ENCODE measurements at places on chromosomes 4 and X. TPM values are rescaled to one million over a fixed set of nuclear protein-coding genes. Genes with fewer than 3 reads are reported as not detected.

UGT2B11 gene
- polyA plus RNA-seq = 1.1 TPM

GATA1 gene
- not detected for polyA plus RNA-seq

PLAC8 gene
- 106 TPM for polyA plus RNA-seq

KIT gene
- polyA plus RNA-seq = 3.9 TPM

ASB5 gene
- polyA plus RNA-seq = 2.0 TPM

IL2 gene
- 0.62 TPM for polyA plus RNA-seq

GPAT3 gene
- 12.9 TPM for polyA plus RNA-seq

COL4A5 gene
- 16.6 TPM for polyA plus RNA-seq

GPR82 gene
- 1.3 TPM for polyA plus RNA-seq

CSAG3 gene
- polyA plus RNA-seq = 0.12 TPM

DOCK11 gene
- polyA plus RNA-seq = 4.8 TPM

CLNK gene
- not detected for polyA plus RNA-seq

EIF1AX gene
- 87.9 TPM for polyA plus RNA-seq

ARHGEF38 gene
- 2.2 TPM for polyA plus RNA-seq

ACSL4 gene
- polyA plus RNA-seq = 19.2 TPM

GRCh38 chr4:55251896-55252295 is 94.1 kb upstream of the SRD5A3 start:
- DNase-seq = no peak

DNA sequence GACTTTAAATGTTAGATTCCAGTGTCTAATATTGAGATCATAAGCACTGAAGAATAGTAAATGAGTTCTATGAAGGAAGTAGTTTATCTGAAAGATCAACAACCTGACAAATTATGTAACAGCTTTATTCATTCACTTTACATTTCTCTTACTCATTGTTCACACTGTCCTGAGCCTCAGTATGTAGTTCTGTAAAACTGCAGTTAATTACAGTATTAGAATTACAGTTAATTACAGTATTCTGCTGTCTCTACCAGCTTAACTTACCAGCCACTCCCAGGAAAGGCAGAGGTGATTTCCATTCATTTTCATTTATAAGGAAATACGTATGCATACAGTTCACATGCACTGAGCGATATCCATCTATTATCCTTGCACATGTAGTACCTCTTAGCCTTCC is 32.7 kb downstream of the NFKB1 start:
- DNase-seq = no peak

DNA sequence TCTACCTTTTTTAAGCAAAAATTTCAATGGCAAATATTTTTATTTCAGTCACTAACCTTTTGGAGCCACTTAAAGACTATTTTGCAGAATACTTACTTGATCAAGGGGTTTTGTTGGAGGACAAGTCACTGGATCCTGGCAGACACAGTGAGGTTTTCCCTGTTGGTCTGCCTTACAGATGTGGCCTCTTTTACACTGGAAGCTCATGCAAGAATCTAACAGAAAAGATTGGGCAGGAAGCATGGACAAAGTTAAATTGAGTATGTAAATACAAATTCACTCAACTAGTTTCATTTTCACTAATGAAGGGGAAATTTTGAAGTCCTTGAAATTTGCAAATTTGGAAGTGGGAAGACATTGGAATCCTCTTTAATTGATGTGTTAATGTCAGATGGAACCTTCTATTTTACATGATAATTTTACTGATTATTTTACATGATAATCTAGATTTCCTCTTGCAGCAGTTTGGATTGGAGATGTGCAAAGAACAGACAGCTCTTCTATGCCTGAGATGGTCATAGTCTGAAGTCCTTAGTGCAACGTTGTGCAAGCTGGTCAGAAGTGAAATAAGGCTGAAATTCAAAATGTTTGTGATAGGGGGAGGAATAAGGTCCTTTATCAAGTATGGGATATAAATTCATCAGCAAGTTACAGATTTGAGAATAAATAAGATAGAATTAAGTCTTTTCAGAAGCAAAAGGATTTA is 38.4 kb downstream of the SPARCL1 start:
- DNase-seq = peak; percentile 37

GRCh38 chr4:154009191-154009590 is 220.3 kb upstream of the SFRP2 start:
- DNase-seq = no peak

DNA sequence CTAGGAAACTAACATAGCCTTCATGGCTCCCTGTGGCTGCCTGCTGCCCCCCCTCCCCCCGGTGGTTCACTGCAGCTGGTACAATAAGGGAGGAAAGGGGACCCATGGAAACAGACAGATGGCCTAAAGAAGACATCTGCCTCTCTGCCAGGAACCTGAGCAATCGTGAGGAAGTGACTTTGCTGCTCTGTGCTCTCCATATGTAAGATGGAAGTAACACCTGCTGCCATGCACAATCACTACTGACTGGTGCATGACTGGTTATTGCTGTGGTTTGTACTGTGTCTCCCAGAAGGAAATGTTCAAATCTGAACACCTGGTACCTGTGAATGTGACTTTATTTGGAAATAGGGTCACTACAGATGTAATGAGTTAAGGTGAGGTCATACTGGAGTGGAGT is 43.6 kb downstream of the CD99L2 start:
- DNase-seq = no peak

DNA sequence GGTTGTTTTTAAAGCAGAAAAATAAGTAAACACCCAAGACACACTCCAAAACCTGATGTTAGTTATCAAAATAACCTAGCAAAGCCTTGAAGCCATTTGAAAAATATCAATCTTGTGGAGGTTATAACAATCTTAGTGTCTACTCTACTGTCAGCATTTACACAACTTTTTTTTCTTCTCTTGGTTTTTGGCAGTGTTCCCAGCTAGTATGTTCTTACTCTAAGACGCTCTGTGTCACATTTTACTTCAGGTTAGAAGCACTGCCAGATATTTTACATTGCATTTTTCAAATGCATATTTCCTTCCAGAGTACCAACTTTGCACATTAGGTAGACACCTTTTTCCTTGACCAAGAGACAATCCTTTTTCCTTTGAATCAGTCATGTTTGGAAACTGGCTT is 114.0 kb upstream of the INPP4B start:
- DNase-seq = no peak

- peak; percentile 26 for DNase-seq
These were observed 64.2 kb upstream of the SPP1 start for GRCh38 chr4:87911252-87911774.

DNA sequence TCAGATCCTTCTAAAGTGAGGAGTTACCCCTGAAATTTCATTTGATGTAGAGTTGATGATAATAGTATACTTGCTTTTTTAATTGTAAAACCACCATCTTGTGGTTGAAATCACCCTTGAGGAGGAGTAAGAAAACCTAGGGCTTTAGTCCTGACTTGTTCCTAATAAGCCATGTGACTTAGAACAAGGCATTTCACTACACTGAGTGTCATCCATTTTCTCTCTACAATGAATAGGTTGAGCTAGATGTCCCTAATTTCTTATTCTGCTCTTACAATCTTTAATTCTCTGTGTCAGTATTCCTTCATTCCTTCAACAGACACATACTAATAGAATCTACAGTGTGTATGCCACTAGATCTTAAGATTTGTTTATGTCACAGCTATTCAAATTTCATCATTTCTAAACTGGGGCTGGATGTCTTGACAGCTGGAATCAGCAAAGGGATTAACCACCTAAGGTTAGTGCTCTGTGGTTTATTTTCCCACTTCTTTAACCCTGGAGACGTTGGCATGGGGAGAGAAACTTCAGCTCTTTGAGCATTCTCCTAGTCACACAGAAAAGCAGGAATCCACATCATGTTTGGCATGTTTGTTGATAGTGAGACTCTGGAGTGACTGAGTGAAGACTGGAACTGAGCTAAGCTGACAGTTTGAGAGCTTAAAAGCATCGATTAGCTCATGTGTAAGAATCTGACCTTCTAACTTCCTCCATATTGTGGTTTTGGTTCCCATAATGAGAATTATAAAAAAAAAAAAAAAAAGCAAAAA is 246.3 kb downstream of the NDST4 start:
- no peak for DNase-seq

- DNase-seq = no peak
These were observed 847.3 kb downstream of the GLUD2 start for GRCh38 chrX:121894756-121895155.

DNA sequence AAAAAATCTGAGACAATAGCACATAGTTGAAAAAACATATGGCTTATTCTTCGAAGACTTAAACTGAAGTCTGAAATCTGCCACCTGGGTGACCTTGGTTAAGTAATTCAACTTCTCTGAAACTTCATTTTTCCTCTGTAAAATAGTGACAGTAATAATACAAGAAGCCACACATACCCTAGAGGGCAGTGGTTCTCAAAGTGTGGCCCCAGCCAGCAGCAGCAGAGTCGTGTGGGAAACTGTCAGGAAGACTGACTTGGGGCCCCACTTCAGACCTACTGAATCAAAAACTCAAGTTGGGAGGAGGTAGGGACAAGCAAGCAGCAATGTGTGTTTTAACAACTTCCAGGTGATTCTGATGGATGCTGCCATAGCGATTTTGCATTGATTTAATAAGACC is 249.9 kb downstream of the HNRNPD start:
- no peak for DNase-seq

GRCh38 chr4:168248176-168248710 is 70.3 kb downstream of the DDX60 start:
- no peak for DNase-seq

DNA sequence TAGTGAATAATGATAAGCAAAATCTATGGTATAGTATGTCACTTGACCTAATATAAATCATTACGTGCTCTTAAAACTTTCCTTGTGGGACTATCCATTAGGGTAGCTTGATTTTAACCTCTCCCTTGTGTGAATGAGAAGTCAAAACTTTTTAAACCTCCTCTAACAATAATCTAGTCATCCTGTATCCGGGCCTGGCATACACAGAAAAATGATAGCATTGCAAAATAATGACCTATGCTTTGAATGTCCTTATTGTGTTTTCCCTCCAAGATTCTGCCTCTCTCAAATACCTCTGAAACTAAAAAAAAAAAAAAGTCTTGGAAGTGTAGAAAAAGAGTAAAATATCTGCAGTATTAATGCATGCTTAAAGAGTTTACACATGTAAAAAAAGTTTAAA is 250.0 kb upstream of the NDST3 start:
- DNase-seq = no peak

GRCh38 chr4:184628103-184628502 is 21.1 kb downstream of the CASP3 start:
- no peak for DNase-seq

DNA sequence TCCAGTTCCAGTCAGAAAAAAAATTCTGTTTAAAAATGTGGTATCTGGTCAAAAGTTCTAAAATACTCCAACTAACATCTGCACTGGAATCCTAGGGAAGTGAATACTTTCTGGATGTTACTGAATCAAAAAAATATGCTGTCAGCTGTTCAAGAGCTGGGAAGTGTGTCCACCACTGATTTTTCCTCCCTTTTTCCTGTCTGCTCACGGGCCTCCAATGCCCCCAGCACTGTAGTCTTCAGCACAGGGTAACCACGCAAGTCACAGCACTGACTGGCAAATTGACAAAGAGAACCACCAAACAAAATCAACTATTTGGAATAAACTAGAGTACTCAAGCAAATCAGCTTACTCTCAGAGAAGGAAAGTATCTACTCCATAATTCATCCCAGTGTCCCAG is 9.9 kb downstream of the VEGFC start:
- no peak for DNase-seq

DNA sequence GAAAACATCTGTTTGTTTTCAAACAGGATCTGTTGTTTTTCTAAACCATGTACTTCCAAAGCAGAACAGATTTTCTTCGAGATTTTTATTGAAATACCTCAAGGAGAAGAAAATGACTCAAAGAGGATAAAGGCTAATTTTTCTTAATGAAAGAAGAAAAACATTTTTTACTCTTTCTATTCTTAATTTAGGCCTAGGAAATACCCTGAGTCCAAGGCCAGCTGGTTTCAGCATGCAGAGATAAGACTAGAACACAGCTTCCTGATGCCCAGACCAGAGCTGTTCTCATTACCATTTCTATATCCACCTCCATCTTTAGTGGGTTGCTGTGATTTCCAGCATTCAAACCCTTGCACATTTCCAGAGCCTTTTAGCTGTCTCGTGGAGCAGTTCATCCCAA is 18.3 kb downstream of the GAB1 start:
- no peak for DNase-seq

DNA sequence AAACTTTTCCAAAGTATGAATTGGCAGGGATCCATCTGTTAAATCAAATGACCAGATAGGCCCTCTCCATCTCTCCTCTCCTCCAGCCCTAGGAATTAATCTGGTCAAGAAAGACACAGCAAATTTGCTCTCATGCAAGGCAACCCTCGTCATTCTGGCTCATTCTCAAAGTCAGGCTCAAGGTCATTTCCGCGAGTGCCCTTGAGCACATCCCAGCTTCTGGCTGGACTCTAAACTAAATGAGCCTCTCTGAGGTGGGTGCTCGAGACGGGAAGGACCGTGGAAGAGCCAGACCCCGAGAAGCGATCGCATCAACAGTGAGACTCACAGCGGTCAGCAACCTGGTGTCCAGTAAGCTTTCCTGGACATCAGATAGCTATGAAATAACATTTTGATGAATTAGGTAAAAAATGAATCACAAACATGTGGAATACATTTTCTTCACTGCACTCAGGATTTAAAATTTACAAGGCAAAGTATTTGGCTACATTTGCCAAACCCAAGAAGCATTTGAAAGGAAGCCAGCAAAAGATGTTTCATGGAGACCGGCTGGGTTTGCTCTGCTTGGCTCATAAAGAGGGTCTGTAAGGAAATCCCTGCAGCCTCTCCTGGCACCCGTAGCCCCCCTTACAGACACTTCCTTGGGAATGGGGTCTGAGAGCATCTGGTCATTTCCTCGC is 121.0 kb downstream of the ENPP6 start:
- peak; percentile 6 for DNase-seq

DNA sequence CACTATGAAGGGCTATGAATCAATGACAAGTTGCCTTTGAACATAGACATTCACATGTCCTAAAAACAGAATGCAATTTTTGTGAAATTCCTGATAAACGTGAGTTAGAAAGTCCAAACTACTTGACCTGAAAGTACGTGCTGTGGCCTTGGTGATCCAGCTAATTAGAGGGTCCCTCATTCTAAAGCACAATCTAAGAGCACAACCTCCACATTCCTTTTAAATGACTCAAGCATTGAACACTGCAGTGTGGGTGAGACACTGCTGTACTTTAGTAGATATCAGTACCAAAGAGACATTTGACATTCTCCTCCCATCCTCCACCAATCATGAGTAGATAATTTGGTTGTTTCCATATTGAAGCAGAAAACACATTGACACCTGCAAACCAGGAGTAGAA is 73.5 kb downstream of the FAM47B start:
- no peak for DNase-seq

DNA sequence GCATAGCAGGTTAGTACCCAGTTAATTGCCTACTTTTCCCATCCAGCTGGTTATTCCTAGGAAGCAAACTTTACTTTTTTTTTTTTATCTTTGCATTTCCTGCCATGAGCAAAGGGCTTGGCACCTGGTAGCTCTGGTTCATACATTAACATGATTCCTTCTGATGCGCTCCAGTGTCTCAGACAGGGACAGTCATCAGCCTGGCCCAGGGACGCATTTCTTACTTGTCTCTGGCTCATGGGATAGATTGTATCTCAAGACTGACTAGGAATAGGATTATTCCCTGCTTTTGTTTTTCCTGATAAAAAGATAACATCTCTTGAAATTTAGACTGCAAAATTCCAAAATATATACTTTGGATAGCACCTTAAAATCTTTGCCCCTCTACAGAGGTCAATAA is 571.5 kb upstream of the TENM3 start:
- DNase-seq = no peak
